ENCODE measurements at places on chromosomes 2 and 18. TPM values are rescaled to one million over a fixed set of nuclear protein-coding genes. Genes with fewer than 3 reads are reported as not detected.

- no peak for DNase-seq
- H3K27me3 ChIP-seq, result no peaks in the 10 kb centered on the region
- H3K4me3 ChIP-seq, result no peak overlapping the region
- H3K36me3 ChIP-seq, result no peaks in the 10 kb centered on the region
Observed at GRCh38 chr2:144429396-144430112, 90.4 kb downstream of the ZEB2 start.

The ALPP gene
- total RNA-seq, result not detected

DNA sequence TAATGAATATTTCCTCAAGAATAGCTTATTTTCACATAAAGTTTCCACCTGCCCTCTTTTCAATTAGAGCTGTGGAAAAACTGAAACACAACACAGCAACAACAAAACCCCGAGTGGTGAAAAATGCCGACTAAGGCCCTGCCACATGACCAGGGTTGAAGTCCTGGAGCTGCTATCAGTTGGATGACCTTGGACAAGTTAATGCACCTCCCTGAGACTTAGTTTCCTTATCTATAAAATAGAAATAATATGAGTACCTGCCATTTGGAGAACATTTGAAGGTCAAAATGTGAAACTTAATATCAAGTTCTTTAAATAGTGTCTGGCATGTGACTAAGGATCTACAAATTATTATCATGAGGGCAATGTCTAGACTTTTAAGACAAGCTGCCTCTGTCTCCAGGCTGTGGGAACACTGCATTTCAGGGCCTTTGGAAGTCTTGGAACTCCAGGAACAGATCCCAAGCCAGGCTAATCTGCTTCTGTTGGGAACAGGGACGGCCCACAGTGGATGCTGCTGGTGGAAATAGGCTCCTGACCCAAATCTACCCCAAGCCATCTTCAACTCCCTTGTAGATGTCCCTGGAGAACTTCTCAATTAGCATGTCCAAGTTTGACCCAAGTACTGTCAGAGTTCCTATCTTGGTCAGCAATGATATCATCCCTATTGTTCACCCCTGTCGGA lies 42.0 kb upstream of the TRIB2 start:
- H3K4me1 ChIP-seq, result no peaks in the 10 kb centered on the region
- H3K27me3 ChIP-seq, result no peaks in the 10 kb centered on the region
- no peak for DNase-seq
- no peaks in the 10 kb centered on the region for H3K36me3 ChIP-seq

GRCh38 chr2:12334412-12334966 lies 382.2 kb upstream of the TRIB2 start:
- H3K36me3 ChIP-seq, result no peaks in the 10 kb centered on the region
- DNase-seq, result no peak

DNA sequence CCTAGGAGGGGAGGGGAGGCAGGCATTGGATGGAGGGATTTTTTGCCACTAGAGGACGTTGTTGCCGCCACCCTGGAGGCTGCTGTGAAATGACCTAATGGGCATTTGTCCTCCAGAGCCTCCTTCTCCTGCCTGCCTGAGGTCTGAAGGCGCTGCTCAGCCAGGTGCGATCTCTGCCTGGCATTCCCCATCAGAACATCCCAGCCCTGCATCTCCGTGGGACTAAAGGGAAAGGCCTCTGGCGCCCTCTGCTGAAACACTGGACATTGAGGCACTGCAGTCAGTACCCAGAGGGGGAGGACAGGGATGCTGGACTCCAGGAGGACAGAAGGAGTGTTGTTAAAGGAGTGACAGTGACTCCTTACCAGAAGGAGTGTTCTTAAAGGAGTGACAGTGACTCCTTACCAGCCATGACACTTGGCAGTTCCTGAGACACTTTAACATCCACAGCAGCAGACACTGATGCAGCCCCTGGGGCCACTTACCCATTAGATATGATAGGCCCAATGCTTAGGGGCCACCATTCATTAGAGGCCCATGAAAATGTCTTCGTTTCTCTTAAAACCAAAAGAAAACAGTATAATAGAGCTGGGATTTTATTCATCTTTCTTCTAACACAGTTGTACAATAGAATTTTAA lies 17.0 kb downstream of the THNSL2 start:
- H3K36me3 ChIP-seq, result peaks cover 3% of the 10 kb centered on the region
- no peak overlapping the region for H3K4me3 ChIP-seq
- H3K4me1 ChIP-seq, result peaks cover 6% of the 10 kb centered on the region
- peaks cover 2% of the 10 kb centered on the region for H3K27me3 ChIP-seq

DNA sequence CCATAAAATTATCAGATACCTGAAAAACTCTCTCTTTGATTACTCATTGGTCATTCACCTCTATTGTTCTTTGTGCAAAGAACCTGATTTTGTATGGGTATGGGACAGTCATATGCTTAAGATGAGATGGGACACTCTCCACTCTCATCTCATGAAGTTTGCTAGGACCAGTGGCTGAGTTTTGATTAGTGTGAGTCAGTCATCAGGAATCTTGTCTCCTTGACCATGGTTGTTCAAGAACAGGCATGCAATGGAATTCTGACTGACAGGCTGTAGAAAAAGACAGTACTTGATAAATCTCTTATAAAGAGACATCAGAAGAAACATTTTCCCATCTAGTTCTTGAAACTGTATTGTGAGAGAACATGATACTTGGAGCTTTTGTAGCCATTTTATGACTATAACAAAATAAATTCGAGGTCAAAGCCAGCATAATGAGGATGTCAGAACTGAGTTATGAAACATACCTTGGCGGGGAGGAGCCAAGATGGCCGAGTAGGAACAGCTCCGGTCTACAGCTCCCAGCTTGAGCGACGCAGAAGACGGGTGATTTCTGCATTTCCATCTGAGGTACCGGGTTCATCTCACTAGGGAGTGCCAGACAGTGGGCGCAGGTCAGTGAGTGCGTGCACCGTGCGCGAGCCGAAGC lies 367.0 kb downstream of the NR4A2 start:
- no peaks in the 10 kb centered on the region for H3K36me3 ChIP-seq
- H3K4me1 ChIP-seq, result no peaks in the 10 kb centered on the region
- H3K27ac ChIP-seq, result no peak overlapping the region
- H3K4me3 ChIP-seq, result no peak overlapping the region
- no peak for DNase-seq

- no peak overlapping the region for H3K4me3 ChIP-seq
- no peak overlapping the region for H3K27ac ChIP-seq
- no peaks in the 10 kb centered on the region for H3K4me1 ChIP-seq
- DNase-seq, result no peak
Observed at GRCh38 chr2:173124441-173124840, 48.8 kb downstream of the MAP3K20 start.

DNA sequence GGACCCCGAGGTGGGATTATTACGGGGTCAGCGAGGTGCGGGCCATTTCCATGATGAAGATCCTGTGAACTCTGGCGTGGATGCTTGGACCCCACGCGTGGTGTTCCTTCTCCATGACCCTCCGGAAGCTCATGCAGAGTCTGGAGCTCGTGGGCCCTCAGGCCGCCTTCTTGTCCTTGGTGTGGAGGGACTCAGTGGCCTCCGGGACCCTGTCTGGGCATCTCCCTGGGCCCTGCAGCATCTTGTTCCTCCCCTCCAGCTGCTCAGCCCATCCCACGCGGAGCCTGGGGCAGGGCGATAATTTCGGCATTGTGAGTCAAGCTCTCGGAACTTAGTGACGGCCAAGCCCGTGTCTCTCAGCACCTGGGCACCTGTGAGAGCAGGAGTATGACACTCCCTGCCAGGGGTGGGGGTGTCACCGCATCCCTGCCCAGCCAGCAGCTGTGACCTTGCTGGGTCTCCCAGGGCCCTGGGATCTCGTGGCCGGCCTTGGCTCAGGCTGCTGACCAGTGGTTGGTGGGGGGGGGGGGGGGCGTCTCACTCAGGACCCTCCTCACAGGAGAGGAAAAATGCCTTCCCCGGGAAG lies 24.6 kb downstream of the RTP5 start:
- no peak overlapping the region for H3K27ac ChIP-seq
- no peaks in the 10 kb centered on the region for H3K27me3 ChIP-seq
- no peak overlapping the region for H3K4me3 ChIP-seq
- no peak for DNase-seq
- peaks cover 10% of the 10 kb centered on the region for H3K4me1 ChIP-seq
- H3K36me3 ChIP-seq, result no peaks in the 10 kb centered on the region

DNA sequence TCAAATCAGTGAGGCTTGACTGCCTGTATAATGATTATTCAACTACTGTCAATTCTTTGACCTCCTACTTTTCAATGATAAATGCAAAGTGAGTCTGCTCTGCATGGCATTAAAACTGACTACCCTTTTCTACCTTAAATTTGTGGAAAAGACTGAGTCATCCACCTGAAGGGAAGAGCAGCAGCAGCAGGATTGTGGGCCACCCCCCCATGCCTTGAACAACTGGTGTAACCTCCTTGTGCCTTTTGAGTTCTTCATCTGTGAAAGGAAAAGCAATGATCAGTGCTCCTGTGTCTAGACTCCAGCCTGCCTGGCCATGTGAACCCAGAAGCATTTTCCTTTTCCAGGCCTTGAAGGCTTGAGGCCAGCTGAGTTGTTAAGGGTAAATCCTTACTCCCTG lies 102.9 kb downstream of the OSR1 start:
- H3K4me1 ChIP-seq, result no peaks in the 10 kb centered on the region
- no peak for DNase-seq

- H3K36me3 ChIP-seq, result no peaks in the 10 kb centered on the region
- H3K27me3 ChIP-seq, result no peaks in the 10 kb centered on the region
- no peaks in the 10 kb centered on the region for H3K4me1 ChIP-seq
- H3K4me3 ChIP-seq, result no peak overlapping the region
Observed at GRCh38 chr2:120238728-120239487, 13.7 kb upstream of the RALB start.

DNA sequence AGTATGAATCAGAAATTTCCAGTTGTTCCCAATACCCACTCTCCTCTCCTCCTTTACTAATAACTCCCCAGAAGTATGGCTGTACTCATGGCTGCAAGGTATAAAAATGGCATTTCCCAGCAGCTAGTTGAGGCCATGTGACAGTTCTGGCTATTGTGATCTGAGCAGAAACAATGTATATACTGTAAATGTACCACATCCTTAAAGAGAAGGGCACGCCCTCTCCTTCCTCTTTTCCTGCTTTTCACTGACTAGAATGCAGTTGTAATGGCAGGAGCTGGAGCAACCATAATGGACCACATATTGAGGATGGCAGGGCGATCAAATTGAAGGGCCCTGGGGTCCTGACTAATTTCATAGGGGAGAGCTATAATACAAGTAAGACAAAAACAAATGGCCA lies 211.2 kb downstream of the TNS1 start:
- no peak for DNase-seq
- peak overlapping the region; percentile 15 for H3K27ac ChIP-seq
- H3K27me3 ChIP-seq, result no peaks in the 10 kb centered on the region
- H3K4me3 ChIP-seq, result no peak overlapping the region
- no peaks in the 10 kb centered on the region for H3K36me3 ChIP-seq

The IMP4 gene
- 94.0 TPM for total RNA-seq

DNA sequence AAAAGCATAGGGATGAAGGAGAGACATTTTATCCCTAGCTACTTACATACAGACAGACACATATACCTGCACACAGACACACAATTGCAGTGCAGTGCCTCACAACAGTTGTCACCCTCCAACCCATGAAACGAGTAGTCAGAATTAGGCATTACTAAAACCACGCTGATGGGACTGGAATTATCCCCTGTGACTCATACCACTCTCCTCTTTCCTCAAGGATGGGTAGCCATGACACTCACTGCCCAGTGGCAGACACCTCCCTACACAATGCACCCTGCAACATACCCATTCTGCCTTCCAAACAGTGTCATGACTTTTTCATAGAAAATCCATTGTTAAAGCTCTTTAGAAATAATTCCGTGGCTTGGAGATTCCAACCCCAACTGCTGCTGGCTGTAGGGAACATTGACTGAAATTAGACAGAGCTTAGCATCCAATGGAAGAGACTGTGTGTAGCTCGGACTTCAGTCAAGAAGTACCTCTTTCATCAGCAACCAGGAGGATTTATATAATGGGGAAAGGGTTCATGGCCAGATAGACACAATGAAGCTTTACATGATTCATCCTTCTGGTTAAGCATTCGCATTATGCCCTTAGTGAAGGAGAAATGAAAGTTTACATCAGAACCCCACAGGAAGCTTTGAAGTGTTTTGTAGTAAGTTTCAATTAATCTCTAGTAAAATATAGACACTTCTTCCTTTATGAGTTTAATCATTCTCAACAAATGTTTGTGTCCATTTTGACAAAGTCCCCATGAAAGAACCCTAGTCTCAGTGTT lies 155.2 kb downstream of the FBXO15 start:
- DNase-seq, result no peak
- H3K27ac ChIP-seq, result no peak overlapping the region
- H3K4me1 ChIP-seq, result peaks cover 5% of the 10 kb centered on the region
- no peaks in the 10 kb centered on the region for H3K27me3 ChIP-seq
- no peaks in the 10 kb centered on the region for H3K36me3 ChIP-seq

- no peaks in the 10 kb centered on the region for H3K4me1 ChIP-seq
- H3K27me3 ChIP-seq, result no peaks in the 10 kb centered on the region
- DNase-seq, result no peak
- no peak overlapping the region for H3K4me3 ChIP-seq
- no peaks in the 10 kb centered on the region for H3K36me3 ChIP-seq
- no peak overlapping the region for H3K27ac ChIP-seq
Observed at GRCh38 chr2:33381301-33381858, 95.1 kb upstream of the RASGRP3 start.

DNA sequence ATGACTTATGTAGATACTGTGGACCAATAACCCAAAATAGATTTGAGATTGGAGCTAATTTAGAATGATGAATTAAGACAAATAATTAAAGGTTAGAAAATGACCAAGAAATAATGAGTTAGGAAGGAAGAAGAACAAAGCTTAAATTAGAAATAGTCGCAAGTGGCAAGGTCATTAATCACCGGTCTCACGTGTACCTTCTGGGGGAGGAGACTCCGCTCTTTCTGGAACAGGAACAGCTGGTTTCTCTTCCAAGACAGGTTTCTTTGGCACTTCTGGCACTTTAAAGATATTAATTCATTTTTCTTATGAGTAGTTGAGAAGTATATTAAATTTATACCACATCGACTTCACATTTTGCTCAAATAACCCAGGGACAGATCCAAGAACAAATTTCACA lies 156.7 kb downstream of the TTN start:
- H3K4me3 ChIP-seq, result no peak overlapping the region
- no peak overlapping the region for H3K27ac ChIP-seq
- no peaks in the 10 kb centered on the region for H3K4me1 ChIP-seq
- peaks cover 55% of the 10 kb centered on the region for H3K36me3 ChIP-seq

- H3K4me1 ChIP-seq, result peaks cover 4% of the 10 kb centered on the region
- H3K27ac ChIP-seq, result peak overlapping the region; percentile 33
- no peak for DNase-seq
- peaks cover 3% of the 10 kb centered on the region for H3K36me3 ChIP-seq
Observed at GRCh38 chr2:45992021-45992740, 305.0 kb upstream of the EPAS1 start.

DNA sequence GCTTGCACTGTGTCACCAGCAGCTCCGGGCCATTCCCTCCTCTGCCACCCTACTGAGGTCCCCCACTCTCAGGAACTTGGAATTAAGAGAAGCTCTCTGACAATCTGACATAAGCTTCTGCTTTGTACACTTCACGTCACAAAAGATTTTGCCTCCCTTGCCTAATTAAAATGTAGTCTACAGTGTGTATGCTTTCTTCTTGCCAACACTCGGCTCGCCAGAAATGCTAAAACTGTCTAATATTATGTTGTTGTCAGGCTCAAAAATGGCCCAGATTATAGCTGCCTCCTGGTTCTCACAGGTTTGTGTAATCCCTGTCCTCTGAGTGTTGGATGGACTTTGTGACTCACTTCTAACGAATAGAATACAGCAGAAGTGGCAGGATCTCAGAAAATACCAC lies 474.7 kb downstream of the MBD2 start:
- H3K4me3 ChIP-seq, result no peak overlapping the region
- peaks cover 5% of the 10 kb centered on the region for H3K36me3 ChIP-seq
- H3K27ac ChIP-seq, result no peak overlapping the region
- H3K27me3 ChIP-seq, result no peaks in the 10 kb centered on the region
- H3K4me1 ChIP-seq, result no peaks in the 10 kb centered on the region
- DNase-seq, result no peak
